ENCODE measurements at places on chromosomes 11 and 22.
A peak's percentile ranks its signal among the peaks of the same experiment; 100 is the strongest.

DNA sequence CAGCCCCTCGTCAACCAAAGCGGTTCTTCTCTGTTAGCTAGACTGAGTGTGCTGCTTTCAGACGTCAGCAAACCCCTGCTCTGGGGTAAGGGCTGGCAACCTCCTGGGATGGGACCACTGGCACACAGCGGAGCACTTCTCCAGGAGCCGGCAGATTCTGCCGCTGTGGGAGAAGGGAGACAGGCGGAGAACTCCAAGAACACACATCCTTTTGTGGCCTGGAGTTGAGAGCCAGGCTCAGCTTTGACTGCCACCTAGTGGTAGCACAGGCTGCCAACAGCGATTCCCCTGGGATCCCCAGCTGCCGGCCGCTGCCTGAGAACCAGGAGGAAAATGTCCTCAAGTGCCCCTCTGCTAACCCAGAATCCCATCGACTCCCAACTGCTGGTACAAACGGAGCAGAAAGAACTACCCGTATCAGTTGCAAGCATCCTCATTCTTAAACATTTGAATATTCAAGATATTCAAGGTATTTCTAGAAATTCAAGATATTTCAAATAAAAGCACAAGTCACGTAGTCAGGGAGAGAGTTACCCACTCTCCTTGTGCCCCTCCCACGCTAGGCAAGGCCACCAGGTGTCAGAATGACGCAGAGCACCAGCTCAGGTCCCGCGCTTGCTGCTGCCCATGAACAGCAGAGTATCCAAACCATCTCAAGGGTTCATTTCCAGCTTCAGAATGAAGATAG, 4.9 kb downstream of the LTO1 start:
- peak; percentile 53 for ATAC-seq

- no peak for ATAC-seq
These were observed 219.9 kb downstream of the MN1 start for GRCh38 chr22:27581688-27582087.

GRCh38 chr11:45354976-45355705, 69.0 kb upstream of the SYT13 start:
- peak; percentile 97 for ATAC-seq

- peak; percentile 98 for ATAC-seq
These were observed 26.0 kb downstream of the IL10RA start for GRCh38 chr11:118012083-118012669.

GRCh38 chr11:75954039-75954438, 139.0 kb downstream of the UVRAG start:
- ATAC-seq = no peak

DNA sequence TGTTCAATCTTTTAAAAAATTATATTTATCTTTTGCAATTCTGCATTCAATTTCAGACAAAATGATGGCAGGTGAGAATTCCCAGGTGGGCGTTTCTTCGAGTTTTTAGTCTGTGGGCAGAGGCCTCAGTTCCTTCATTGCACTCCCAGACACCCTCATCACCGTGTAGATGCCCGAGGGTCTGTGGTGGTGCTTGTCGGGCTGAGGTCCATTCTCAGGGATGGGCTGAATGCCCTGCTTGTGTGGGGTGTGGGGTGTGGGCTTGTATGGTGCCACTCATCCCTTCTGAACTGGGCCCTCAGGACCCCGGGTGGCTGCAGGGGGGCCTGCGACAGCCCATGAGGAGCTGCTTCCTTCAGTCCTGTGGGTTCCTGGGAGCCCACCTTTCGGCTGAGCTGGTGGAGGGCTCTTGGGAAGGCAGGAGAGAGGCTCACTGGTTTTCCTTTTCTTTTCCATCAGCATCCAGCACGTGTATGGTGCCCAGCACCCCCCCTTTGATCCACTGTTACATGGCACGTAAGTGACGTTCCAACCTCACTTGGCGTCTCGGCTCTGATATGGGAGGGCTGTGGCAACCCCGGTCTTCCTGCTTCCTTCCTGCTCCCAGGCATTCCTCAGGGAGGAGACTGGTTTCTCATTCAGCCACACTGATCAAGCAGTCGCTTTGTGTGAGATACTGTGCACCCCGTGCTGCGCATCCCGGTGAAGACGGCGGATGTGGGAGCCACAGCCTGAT, 29.8 kb downstream of the TBC1D22A start:
- ATAC-seq = no peak

- ATAC-seq = no peak
These were observed 599.3 kb downstream of the BUD13 start for GRCh38 chr11:116173506-116173905.

GRCh38 chr11:329886-330253, 9.2 kb upstream of the IFITM3 start:
- no peak for ATAC-seq

DNA sequence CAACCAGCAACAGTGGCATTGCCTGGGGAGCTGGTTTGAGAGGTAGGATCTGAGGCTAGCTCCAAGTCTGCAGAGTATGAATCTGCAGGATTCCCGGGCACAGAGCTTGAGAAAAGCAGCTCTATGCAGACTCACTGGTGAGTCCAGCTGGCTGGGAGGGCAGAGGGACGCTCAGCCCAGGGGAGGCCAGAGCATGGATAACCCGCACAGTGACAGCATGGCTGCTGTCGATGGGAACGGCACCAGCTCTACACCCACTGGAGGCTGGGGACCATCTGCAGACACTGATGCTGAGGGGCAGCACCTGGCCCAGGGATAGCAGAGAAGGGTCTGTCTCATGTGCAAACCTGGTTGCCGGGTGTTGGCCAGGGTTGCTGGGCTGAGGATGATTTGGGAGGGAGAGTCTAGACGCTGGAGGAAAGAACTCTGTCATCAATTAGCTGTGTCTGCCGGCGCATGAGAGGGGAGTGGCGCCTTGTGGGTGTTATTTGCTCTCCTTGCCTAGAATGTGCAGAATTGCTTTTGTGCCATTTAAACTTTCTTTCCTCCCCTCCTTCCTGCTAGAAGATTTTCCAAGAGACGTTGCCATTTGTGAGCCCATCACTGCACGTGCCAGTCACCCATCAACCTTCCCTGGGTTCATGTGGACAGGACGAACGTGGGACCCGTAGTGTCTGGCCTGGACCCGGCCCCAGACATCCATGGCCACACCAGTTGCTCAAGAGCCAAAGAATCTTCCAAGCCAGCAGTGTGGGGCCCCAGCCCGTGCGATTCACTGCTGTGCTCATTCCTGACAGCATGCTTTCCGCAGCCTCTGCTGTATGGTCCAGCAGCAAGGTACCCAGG, 19.1 kb upstream of the LINC01488 start:
- ATAC-seq = no peak

DNA sequence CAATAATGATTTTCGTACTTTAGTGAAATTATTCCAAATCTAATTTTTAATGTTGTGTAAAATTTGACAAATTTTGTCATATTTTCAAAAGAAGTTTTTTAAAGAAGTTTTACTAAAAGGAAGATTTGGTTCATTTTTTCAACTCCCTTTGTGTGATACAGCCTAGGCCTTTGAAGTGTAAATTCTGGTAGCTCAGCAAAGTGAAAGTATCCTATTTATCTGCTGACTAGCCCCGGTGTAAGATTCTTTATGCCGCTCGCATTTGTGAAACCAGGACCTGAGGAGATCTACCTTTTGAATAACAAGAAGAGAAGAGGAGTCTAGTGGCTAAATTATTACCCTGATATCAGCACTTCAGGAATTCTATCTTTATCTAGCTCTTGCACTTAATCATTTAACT, 177.4 kb downstream of the JRKL start:
- ATAC-seq = no peak

DNA sequence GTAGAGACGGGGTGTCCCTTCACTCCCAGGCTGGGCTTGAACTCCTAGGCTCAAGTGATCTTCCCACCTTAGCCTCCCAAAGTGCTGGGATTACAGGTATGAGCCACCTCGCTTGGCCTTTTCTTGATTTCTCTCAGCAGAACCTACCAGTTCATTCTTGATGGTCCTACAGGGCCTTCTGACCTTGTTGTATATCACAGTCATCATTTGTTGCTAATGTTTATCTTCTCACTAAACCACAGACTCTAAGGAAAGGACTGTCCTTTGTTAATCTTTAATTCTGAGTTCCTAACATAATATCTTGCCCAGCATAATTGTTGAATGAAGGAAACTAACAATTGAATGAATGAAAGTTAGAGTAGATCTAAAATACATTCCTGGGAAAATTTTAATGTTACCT, 22.0 kb upstream of the ZC3H12C start:
- no peak for ATAC-seq

- no peak for ATAC-seq
These were observed 19.1 kb downstream of the PIK3C2A start for GRCh38 chr11:17188675-17189074.

DNA sequence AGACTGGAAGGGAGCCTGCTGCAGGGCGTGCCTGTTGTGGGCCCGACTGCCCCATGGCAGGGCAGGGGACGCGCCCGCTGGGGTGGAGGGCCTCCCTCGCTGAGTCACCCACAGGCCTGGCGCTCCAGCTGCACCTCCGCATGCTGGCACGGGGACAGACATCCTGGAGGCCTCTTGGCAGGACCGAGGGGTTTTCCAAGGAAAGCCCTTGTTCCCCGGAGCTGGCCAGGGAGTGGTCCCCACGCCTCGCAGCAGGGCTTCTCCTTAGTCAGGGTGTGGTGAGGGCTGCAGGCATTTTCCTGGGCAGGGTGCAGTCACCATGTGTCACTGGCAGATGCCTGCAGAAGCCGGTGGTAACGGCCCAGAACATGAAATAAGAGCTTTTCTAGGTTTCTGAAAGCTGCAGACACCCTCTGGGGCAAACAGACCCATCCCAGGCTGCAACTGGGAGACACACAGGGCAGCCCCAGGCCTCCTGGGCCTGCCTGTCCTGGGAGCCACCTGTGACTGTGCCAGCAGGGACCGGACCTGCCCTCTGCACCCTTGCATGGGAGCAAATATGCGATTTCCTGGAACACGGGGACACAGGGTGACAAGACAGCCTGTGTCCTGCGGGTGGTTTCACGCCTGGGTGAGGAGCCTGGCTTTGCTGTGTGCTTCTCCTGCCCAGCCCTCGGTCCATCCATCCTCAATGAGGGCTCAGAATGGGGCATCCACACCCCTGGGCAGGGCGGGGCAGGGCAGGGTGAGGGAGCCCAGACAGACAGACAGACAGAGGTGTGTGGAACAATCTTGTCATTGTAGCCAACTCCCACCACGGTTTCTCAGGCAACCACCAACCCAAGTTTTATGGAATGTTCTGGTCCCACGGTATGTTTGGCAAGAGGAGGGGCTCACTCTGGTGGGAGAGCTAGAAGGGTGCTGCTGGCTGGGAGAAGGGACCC, 43.2 kb upstream of the FADD start:
- peak; percentile 38 for ATAC-seq

GRCh38 chr22:48750282-48750681, 1077.4 kb downstream of the BRD1 start:
- no peak for ATAC-seq

DNA sequence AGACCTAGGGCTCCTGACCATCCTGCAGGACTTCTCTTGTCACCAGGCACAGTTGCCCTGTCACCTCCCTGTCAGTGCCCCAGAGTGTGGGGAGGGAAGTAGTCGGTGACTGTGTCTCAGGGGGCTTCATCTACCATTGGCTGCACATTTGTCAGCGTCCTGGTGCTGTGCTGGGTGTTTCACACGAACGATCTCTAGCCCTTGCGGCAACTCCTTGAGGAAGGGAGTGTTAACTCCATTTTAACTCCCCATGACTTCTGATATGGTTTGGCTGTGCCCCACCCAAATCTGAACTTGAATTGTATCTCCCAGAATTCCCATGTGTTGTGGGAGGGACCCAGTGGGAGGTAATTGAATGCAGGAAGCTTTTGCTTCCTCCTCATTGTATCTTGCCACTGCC, 7.1 kb downstream of the TSKU start:
- no peak for ATAC-seq

DNA sequence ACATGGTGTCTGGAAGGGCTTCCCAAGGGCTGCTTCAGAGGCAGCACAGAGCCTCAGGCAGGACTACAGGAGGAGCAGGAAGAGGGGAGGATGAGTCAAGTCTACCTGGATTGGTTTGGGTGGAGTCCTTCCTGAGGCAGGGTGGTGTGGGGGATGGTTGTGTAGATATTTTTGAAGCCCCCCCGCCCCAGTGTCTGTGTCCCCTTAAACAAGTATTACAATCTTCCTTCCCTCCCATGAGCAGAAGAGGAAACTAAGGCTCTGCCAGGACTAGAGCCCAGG, 34.7 kb upstream of the FCHSD2 start:
- ATAC-seq = no peak

DNA sequence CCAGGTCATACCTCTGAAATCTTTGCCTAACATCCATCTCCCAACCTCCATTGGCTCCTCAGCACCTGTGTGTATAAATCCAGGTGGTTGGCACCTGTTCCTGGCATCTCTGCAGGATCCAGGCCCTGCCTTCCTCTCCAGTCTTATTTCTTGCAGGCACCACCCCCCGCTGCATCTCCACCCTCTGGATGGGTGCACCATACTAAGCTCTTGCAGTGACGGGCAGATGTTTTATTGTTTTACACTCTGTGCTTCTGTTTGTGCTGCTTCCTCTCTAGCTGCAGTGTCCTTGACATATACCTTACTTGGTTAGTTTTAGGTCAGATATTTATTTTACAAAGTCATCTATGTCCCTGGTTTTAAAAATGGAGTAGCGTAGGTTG, 102.6 kb downstream of the TBC1D22A start:
- no peak for ATAC-seq

DNA sequence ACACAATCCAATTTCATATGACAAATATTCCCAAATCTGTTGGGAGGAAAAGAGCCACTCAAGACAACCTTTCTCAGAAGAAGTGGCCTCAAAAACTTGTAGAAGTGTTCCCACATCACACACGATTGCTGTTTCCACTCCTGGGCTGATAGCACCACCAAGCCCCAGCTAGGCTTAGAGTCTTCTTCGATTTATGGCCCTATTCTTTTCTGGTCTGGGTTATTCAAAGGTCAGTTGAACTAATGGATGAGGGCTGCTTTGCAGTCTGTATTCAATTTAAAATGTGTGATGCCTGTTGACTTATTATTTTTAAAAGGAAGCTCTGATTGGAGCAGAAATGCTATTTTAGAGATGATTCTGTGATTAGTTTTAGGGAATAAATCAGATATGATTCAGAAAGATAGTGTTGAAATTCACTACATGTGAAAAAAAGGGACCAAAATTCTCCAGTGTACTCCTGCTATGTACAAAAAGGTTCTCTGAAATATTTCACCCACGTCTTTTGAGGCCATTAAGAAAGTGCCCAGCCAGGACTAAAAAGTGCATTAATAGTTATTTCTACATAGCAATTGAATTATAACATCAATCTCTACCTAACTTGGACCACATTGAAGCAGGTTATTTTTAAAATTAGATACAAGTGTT, 57.3 kb upstream of the SPON1 start:
- peak; percentile 40 for ATAC-seq

GRCh38 chr11:3796801-3797328, 489 bp downstream of the NUP98 start:
- ATAC-seq = peak; percentile 30

GRCh38 chr11:111447931-111448330, 64.3 kb downstream of the BTG4 start:
- ATAC-seq = no peak

DNA sequence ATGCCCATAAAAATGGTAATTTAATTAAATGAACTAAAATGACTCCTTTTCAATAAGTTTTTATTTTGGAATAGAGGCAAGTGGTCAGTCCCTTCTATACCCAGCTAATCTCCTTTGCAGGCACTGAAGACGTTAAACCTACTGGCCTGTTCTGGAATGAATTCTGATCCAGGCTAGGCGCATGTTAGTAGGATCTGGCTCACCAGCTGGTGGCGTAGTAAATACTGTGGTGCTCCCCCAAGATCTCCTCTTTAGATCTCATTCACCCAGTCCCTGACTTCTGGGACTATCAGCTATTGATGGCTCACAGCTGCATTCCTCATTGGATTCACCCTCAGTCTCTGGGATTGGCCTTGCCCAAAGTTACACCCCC, 173.7 kb upstream of the DDI1 start:
- peak; percentile 61 for ATAC-seq

- peak; percentile 40 for ATAC-seq
These were observed 246.8 kb upstream of the KIRREL3 start for GRCh38 chr11:127247261-127247851.

GRCh38 chr11:134633276-134633675, 221.2 kb upstream of the B3GAT1 start:
- no peak for ATAC-seq
